ENCODE measurements at places on chromosomes 5 and 9.

DNA sequence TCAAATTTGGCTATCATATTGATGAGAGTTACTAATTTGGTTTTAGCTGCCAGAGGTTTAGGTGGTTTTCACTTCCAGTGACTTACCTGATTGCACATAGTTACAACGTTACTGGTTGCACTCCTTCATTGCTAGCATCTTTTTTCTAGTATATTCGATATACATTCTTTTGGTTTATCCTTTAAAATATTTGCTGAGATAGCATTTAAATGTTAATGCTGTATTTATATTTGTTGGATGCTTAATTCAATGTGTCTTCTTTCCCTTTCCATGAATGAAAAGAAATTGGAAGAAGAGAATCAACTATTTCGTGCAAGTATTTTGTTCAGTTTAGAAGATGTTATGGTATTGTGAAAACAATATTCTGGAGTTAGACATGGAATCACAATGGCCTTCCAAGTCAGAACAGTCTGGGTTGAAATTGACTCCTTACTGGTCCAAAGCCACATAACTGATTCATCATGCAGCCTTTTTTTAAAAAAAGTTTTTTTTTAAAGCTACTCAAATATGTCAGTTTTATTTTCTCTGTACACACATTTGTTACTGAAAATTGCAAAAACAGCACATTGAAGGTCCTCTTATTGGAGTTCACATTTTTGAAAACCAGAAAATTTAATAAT lies 2.2 kb downstream of the SPIN1 start:
- no peak for DNase-seq

GRCh38 chr9:123337971-123338370 lies 18.0 kb upstream of the CRB2 start:
- no peak for DNase-seq

GRCh38 chr5:157303667-157304327 lies 37.9 kb downstream of the CYFIP2 start:
- no peak for DNase-seq

DNA sequence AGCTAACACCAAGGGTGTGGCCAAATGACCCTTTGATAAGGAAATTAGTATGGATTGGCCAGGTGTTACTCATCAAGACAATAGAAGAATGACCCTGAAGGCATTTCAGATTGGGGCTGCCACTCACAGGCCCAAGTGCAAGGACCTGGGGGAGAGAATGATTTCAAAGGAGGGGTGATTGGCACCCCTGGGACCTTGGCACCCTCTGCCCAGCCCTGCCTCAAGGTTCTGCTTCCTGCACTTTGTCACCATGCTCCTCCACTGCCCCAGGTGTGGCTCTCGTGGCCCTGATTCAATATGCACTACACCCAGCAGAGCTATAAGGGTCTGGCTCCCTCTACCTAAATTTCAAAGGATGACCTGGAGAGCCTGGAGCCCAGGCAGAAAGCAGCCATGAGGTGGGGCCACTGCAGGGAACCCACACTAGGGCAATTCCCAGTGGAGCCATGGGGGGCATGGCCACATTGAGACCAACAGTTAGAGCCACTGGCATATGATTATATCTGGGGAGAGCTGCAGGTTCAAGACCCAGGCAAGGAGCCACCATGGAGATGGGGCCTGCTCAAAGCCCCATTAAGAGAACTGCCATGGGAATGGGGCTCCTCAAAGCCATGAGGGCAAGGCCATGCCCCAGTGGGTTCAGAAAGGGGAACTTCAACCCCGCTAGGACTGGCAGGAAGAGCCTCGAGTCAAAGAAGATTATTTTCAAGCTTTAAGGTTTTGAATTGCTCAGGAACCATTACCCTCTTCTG lies 93.0 kb downstream of the CEMIP2 start:
- no peak for DNase-seq

DNA sequence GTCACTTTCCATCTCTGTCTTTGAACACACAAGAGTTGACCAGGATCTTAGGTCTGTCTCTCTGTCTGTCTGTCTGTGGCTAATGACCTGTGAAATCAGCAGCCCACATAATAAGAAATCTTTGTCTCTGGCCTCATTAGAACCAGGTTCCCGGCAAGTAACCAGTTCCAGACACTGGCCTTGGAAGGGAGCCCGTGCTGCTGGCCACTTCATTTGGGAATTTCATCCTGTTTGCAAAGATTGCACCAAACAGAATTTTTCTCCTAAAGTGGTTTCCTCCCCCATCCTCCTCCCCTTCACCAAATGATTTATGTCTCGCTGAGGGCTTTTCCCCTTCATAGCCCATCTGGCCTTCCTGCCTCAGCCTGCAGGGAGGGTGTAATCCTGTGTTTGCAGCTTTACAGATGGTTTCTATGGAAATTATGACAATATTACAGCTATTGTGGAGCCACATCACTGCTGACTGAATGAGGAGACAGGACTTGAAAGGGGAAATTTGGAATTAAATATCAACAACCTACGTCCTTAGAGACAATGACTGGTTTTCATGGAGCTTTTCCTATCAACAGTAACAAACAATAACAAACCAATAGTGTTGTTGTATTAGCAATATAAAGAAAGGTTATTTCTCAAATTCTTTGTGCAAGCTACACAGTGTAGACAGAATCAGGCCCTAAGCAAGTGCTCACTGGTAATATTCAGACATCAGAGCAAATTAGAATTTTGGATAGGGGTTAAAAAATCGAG lies 25.7 kb downstream of the DPYSL3 start:
- peak; percentile 99 for DNase-seq

GRCh38 chr5:134879456-134879855 lies 5.3 kb downstream of the TXNDC15 start:
- no peak for DNase-seq

- DNase-seq: peak; percentile 78
Measured at GRCh38 chr9:94945197-94946144, 219.0 kb downstream of the AOPEP start.

- no peak for DNase-seq
Measured at GRCh38 chr5:181198905-181199519, 6.0 kb downstream of the TRIM7 start.

DNA sequence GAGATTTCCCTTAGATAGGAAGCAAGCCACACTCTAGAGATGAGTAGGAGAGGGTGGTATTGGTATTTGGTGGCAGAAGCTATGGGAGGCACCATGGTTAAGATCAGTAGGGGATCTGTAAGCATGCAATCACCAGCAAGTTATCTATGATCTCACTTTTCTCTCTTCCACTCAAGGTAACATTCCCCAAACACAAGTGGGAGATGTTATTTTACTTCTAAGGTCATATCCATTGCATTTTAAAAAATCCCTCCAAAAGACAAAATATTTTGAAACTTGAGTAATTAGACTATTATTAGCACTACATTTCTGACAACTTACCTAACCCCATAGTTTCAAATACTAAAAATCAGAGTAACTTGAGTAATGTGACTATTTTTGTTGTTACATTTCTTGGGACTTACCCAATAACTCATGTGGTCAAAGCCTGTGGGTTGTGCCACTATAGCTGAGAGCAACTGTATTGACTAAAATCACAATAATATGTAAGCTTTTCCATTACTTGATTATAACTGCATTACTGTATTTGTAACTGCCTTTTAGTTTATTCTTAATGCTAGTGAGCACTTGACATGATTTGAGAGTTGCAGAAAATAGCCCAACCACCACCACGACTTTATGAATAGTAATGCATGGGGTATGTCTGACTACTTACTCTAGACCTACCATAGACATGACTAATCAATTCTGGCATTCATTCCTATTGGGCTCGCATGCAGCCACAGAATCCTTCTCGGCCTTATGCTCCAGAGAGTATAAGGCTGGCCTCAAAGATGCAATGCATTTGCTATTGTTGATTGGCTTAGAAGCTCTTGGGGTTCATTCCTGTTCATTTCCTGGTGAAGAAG lies 264.7 kb downstream of the TRIM32 start:
- peak; percentile 84 for DNase-seq

GRCh38 chr5:38263983-38264382 lies 5.6 kb downstream of the EGFLAM start:
- DNase-seq: no peak

- DNase-seq: no peak
Measured at GRCh38 chr5:66894480-66895240, 298.5 kb downstream of the MAST4 start.

- DNase-seq: no peak
Measured at GRCh38 chr5:103410172-103410571, 151.6 kb downstream of the MACIR start.

GRCh38 chr9:86257391-86257790 lies 2.1 kb downstream of the C9orf153 start:
- no peak for DNase-seq

- no peak for DNase-seq
Measured at GRCh38 chr9:3628239-3628638, 102.4 kb upstream of the RFX3 start.

- DNase-seq: no peak
Measured at GRCh38 chr9:30995956-30996738, 1388.3 kb upstream of the ACO1 start.

DNA sequence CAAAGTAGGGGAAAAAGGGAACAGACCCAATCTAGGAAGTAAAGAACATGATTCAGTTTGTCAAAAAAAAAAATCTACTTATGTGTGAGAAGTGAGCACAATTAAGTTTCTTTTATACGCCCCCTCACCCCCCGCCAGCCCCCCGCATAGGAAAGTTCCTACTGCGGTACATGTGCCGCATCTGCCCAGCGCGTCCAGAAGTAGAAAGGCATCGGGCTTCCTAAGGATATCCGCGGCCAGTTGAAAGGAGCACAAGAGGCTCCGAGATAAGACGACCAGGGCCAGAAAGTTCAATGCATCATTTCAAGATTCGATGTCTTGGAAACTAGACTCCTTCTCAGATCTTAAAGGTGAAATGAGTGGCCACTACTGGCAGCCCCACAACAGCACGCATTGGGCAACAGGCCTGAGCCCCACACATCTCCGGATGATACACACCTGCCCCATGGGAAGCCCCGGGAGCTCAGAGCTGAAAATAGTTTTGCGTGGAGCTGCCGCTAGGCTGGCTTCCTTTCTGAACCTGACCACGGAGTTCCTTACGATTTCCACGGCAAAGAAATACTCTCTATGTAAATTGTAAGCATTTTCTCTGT lies 203.9 kb downstream of the RAB3C start:
- no peak for DNase-seq

- no peak for DNase-seq
Measured at GRCh38 chr5:68449380-68449779, 233.8 kb downstream of the PIK3R1 start.

- no peak for DNase-seq
Measured at GRCh38 chr9:127746959-127747569, 12.0 kb upstream of the TOR2A start.

DNA sequence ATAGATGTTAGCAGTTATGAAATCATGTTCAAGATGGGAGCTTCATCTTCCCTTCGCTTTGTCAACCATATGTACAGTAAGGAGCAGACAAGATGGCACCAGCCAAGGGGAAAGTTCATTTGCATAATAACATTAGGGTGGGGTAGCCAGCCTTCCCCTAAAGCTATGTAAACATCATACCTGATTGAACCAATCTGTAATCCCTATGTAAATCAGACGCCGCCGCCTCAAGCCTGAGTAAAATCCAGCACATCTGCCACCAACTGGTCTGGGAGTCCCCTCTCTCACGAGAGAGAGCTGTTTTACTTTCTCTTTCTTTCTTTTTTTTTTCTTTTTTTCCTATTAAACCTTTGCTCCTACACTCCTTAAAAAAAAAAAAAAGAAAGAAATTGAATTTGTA lies 30.8 kb upstream of the REEP2 start:
- no peak for DNase-seq

- DNase-seq: peak; percentile 2
Measured at GRCh38 chr9:75803130-75803529, 87.3 kb upstream of the PCSK5 start.

- DNase-seq: peak; percentile 38
Measured at GRCh38 chr5:65483546-65484346, 2.0 kb upstream of the ADAMTS6 start.

GRCh38 chr5:111937094-111937493 lies 180.1 kb upstream of the NREP start:
- DNase-seq: no peak

- DNase-seq: no peak
Measured at GRCh38 chr5:150999704-151000442, 20.5 kb upstream of the GPX3 start.

DNA sequence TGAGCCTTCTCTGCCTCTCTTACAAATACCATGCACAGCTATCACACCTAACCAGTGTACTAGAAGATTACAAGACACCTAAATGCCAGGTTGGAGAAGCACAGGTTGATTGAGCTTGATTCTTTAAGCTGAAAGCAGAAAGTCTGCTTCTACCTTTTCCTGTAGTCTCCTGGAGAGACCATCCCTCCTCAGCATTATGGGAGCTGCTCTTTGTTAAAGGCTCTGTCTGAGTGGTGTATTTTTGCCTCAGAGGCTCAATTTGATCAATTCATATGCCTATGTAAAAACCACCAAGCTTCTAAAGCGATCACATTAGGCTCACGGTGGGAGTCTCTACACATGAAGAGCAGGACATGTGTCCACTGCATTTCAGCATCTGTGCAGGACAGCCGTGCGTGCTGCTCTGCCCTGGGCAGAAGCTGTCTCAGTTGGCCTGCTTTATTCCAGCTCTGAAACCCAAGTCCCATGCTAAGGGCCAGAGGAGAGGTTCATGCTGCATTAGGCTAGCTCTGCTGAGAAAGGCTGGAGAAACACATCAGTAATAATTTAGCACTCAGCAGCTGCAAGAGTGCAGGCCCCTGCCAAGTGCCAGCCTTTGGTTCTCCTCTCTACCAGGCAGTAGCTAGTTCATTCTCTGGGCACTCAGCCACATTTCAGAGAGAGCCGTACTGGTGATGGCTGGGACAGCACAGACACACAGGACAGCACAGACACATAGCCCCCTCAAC lies 41.7 kb downstream of the TMEM167A start:
- DNase-seq: no peak

- DNase-seq: no peak
Measured at GRCh38 chr5:148826739-148827070, 294 bp downstream of the ADRB2 start.

DNA sequence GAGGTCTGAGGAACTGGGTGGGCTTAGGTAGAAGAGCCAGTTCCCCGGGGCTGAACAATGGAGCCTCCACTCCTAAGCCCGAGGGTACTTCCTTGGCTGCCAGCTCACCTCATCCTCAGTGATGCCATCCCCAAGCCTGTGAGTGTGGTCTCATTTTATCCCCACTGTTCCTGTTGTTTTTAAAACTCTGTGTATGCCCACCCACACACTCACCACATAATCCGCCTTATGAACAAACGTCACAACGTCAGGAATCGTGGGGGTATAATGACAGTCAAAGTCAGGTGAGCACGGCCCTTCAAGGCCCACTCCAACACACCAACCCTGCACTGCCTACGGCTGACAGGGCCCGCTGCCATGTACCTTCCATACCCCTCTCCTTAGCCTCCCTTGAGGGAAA lies 61.1 kb downstream of the PTCH1 start:
- no peak for DNase-seq

- DNase-seq: no peak
Measured at GRCh38 chr9:16333691-16334090, 536.8 kb downstream of the BNC2 start.

DNA sequence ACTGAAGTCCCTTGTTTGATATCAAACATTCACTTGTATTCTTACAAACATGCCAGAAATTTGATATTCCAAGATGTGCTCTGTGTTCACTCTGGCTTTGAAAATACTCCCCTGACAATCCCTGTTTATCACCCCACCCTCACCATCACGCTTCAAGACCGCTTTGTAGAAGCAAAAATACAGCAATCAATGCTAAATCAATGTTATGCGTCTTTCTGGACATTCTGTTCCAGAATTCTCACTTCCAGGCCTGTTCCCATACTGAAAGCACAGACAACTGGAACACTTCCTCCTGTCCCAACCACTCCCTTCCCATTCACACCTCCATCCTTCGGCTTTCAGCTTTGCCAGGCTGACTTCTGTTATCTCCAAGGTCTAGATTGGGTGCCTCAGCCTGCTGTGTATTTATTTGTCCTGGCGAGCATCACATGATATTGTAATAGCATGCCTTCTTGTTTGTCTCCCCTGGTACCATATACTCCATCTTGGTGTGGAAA lies 72.8 kb downstream of the SNCAIP start:
- DNase-seq: no peak

All from GM04503 (cell line).